ENCODE measurements at places on chromosomes 12 and 14.

GRCh38 chr12:11814374-11814773 is 164.9 kb downstream of the ETV6 start:
- no peak for DNase-seq

DNA sequence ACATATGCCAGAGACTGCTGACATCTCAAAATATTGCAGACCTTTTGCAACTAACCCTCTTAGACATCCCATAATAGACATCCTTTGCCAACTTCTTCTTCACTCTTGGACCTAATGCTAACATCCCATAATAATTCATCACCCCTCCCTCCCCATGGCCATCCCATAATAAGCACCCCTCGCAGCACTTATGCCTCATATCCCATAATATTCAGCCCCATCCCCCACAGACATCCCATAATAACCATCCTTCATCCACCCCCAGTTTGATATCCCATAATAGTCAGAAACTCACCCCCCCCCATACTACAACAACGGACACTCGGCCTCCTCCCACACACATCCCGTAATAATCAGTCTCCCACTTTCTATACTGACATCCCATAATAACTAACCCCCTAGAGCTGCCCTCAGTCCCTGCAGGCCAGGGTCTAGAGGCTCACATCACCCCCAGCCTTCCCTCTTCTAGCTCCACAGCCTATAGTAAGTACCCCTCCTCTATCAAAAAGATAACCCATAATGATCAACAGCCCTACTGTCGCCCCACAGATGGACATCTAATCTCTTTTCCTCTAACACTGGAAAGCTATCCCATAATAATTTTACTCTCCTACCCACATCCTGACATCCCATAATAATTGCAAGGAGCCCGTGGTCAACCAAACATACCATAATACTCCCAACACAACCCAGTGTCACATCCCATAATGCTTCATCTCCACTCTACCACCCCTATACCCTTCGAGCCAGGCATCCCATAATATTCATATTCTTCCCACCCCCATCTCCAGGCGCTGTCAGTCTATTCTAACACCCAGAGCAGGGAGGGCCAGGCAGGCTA is 792 bp upstream of the CHD4 start:
- peak; percentile 54 for DNase-seq

GRCh38 chr14:92551044-92551841 is 37.7 kb downstream of the RIN3 start:
- DNase-seq: no peak

DNA sequence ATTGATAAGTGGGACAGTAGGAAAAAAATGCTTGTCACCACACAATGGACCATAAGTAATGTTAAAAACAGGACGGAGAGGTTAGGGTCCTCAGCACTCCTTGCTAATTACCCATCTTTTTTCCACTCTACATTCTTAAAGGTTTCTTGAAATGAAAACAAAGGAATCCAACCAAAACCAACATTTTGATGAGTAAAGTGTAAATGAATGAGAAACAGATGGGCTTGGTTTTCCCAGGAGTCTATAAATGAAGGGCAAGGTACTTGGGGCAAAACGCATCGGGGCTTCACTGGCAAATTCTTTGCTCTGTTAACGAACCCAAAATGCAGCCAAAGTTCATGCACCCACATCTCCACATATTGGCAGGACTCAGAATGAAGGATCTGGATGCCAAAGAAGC is 129.2 kb upstream of the BMP4 start:
- no peak for DNase-seq

GRCh38 chr12:127125607-127126259 is 1141.2 kb upstream of the TMEM132C start:
- DNase-seq: no peak

GRCh38 chr14:101808020-101808641 is 46.6 kb downstream of the PPP2R5C start:
- DNase-seq: no peak

DNA sequence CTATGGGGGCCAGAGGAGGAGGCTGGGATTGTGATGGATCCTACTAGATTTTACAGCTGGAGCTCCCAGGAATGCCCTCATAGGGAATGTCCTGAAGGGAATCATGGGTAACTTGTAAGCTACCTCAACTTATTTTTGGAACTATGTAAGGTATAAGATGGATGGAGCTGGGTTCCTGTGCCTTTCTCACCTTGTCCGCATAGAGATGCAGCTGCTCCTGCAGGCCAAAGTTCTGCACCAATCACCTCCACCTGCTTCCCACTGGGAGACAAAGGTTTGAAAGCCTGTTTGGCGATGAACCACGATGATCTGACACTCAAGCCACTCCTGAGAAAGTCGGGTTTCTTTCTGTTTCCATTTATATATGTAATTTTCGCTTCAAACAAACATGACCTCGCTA is 648 bp upstream of the AKAP5 start:
- no peak for DNase-seq

DNA sequence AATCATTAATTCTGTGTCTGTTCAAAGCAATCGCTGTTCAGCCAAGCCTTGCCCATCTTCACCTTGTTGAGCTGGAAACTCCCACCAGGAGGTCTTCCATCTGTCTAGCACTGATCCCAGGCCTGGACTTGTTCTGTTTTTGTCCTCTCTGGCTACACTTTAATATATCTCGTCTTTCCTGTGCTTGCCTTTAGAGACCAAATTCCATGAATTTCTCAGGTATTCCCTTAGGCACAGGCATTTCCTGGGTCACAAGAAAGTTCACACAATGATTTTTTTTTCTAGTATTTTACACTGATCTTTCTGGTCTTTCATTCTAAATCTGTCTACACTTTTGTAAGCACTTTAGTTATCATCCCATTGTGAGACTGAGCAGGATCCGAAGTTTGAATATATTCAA is 116.4 kb upstream of the CCND2 start:
- DNase-seq: no peak

- no peak for DNase-seq
These were observed 63.8 kb upstream of the PLEKHG7 start for GRCh38 chr12:92639017-92639416.

GRCh38 chr12:121990114-121990647 is 31.5 kb upstream of the BCL7A start:
- no peak for DNase-seq

DNA sequence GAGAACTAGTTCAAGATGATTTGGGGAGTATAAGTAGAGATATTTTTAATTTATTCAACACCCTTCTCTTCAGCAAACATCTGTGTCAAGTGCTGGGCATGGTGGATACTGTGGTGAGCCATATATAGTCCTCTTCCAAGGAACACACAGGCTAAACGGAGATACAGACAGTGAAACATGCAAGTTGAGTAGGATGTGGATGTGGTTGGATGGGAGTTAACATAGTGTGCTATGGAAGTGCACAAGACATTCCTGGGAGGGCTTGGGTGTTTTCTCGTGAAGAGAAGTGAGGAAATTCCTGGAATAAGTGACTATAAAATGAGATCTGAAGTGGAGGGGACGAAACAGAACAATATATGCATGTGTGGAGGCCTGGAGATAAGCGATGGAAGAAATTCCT is 181.1 kb upstream of the NPAS3 start:
- DNase-seq: no peak

GRCh38 chr14:92447416-92448197 is 66.0 kb upstream of the RIN3 start:
- no peak for DNase-seq

DNA sequence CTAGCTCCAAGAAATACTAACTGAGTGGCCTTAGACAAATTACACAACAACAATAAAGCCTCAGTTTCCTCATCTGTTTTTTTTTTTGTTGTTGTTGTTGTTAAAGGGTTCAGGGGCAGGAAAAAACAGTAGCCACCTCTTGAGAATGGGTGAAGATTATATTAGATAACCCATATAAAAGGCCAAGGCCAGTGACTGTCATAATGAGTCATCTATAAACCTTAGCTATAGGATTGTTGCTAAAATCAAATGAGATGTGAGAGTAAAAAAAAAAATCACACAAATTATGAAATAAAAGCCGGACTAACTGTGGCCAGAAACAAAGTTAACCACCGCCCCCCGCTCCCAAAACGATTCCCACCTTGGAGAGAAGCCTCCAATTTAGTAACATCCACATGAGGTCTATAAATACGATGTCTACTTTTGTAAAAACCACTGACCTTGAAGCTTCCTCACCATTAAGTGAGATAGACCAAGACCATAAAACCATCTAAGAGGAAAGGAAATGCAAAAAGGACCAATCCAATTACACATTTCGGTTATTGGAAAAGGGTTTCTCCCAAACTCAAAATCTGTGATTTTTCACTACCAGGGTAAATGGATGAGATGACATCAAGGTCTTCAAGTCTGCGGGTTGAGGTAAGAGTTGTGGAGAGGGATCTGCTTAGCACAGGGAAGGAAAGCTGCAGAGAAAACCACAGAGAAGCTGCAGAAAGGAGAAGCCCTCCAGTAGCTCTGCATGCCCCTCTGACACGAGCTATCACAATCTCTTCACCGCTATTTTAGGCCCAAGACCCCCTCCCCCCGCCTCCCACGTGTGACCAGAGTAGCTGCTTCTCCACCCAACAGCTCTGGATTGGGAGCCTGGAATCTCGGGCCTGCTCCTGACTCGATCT is 1.0 kb downstream of the NAA25 start:
- DNase-seq: no peak

- no peak for DNase-seq
These were observed 28.6 kb downstream of the TULP3 start for GRCh38 chr12:2919249-2919648.

- no peak for DNase-seq
These were observed 107.6 kb upstream of the SYT1 start for GRCh38 chr12:78756936-78757335.

DNA sequence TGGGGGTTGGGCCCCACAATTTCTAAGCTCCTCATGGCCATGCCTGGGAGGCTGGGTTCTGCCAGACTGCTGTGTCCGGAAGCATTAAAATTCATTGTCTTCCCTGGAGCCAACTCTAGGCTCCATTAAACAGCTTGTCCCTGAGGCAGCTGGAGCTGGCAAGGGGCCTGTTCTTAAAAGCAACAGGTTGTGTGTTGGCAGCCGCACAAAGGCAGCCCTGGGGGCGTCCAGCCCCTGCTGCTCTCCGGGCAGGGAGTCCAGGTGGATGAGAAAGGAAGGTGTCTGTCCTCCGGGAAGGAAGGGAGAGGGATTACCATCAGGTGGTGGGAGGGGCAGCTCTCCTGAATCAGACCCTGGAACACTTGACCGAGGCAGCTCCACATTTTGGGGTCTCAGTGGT is 98.9 kb downstream of the CHST11 start:
- DNase-seq: no peak

DNA sequence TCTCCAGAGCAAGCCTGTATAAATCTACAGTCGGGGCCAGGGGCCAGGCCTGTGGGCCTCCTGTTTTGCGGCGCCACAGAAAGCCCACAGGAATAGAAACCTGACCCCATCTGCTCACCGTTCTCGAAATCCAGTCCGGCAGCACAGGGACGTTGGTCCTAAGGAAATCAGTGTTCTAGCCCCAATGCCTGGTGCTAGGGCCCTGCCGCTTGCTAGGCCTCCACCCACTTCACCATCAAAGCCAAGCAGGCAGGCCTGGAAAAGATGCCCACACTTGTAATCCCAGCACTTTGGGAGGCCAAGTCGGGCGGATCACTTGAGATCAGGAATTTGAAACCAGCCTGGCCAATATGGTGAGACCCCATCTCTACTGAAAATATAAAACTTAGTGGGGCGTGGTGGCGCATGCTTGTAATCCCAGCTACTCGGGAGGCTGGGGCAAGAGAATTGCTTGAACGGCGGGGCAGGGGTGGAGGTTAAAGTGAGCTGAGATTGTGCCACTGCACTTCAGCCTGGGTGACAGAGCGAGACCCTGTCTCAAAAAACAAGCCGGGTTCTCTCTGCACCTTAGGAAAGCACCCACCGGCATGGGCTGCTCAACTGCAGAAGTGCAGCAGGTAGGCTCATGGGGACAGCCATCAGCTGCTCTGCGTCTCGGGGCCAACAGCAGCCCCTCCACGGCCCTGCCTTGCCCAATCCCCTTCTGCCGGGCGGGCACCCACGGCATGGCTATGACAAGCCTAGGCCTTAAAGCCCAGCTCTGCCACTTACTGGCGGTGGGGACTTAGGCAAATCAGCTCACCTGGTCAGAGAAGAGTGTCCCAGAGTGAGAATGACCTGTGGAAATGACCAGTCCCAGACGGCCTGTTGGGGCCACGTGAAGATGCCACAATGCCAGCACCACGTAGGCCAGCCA is 47.4 kb downstream of the VWF start:
- DNase-seq: no peak

DNA sequence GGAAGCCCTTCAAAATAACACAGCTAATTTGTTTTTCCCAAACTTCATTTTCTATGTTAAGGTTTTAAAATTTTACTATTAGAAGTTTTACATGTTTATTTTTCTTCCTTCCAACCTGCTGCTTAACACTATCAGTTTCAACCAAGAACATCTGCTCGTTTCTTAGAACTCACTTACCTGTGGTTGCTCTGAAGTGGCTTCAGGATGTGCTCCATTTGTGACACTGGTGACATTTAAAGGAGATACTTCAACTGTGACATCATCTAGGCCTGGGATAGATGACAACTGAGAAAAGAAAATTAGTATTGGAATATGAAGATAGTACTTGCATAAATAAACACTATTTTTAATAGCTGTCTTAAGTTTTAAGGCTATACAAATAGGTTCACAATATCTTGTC is 17.9 kb downstream of the WASHC3 start:
- DNase-seq: no peak

DNA sequence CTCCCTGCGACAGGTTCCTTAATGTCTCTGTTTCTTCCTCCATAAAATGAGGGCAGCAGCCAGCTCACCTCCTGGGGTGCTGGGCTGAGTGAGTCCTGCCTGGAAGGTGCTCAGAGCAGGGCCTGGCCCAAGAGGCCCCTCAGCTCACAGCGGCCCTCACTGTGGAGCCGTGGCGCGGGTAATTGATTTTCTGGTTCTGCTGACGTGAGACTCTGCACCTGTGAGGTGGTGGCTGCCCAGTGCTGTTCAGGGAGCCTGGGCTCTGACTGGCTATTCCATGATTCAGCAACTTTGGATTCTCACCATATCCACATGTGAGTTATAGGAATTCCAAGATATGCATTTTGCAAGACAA is 266.6 kb downstream of the ADGRD1 start:
- no peak for DNase-seq

GRCh38 chr14:36057452-36058116 is 118.9 kb downstream of the PTCSC3 start:
- DNase-seq: no peak

GRCh38 chr14:51386983-51387735 is 147.1 kb downstream of the TMX1 start:
- no peak for DNase-seq

GRCh38 chr14:91143862-91144261 is 30.0 kb downstream of the DGLUCY start:
- no peak for DNase-seq

GRCh38 chr12:68370006-68370590 is 37.9 kb upstream of the MDM1 start:
- DNase-seq: no peak

All from CD4-positive, alpha-beta T cell (primary cell).